ENCODE measurements at places on chromosomes 5 and 9. TPM values are rescaled to one million over a fixed set of nuclear protein-coding genes. Genes with fewer than 3 reads are reported as not detected.
A peak's percentile ranks its signal among the peaks of the same experiment; 100 is the strongest.

The SPINK4 gene
- total RNA-seq, result not detected

GRCh38 chr5:135934939-135935338 is 19.8 kb downstream of the LECT2 start:
- DNase-seq, result no peak

The NIM1K gene
- total RNA-seq, result not detected

The SLC6A3 gene
- not detected for total RNA-seq

GRCh38 chr5:39415201-39415600 is 9.6 kb downstream of the DAB2 start:
- no peak for DNase-seq

DNA sequence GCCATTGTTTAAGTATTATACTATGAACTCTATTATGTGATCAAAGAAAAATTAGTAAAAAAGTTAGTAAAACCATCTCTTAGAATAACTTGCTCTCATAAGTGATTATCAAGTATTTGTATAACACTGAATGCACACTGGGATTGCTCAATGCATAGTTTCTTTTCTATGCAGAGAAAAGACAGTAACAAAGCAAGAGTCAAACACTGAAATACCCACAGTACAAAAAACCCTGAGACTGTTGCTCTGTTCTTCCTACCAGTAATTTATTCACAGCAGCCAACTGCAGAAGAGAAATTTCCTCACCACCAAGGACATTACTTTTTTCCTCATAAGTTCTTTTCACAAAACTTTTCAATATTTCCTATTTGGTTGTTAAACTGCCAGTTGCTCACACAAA is 634.4 kb downstream of the DTWD2 start:
- DNase-seq, result no peak

The PCDHB13 gene
- total RNA-seq, result 0.77 TPM

The DAB2IP gene
- 53.6 TPM for total RNA-seq

- peak; percentile 80 for DNase-seq
Measured at GRCh38 chr9:38008168-38009034, 60.6 kb downstream of the SHB start.

The PCDHGB6 gene
- 4.8 TPM for total RNA-seq
